MM.1S (cell line): ENCODE measurements at places on chromosomes 11 and 22.

DNA sequence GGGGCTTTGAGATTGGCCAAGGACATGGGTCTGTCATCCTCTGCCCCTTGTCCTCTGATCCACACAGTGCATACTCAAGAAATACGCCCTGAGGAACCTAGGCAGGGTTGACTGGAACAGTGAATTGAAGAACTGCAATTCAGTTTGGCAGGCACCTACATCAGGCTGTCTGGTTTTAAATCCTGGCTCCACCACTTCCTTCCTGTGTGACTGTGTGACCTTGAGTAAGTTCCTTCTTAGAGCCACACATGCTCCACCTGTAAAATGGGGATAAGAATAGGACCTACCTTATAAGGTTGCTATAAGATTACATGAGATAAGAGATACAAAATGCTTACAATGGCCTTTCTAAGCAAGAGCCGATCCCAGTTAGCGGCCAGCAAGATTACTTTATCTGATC, 15.8 kb upstream of the TCF20 start:
- peak; percentile 40 for DNase-seq

DNA sequence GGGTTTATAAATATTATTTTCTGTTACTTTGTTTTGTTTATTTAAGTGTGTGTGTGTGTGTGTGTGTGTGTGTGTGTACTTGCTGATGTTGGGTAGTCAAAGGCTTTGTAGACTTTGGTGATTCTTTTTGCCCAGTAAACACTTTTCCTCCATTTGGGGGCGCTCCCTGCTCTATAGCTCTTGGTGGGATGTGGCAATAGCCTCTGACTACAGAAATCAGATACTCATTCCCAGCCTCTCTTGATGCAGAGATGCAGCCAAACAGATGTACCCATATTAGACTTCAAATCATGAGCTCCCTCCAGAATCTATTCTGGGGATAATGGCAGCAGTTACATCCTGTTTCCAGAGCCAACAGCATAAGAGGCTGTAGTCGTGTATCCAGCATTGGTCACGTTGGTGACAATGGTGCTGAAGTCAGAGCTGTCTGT, 33.4 kb upstream of the APOL5 start:
- DNase-seq: no peak

DNA sequence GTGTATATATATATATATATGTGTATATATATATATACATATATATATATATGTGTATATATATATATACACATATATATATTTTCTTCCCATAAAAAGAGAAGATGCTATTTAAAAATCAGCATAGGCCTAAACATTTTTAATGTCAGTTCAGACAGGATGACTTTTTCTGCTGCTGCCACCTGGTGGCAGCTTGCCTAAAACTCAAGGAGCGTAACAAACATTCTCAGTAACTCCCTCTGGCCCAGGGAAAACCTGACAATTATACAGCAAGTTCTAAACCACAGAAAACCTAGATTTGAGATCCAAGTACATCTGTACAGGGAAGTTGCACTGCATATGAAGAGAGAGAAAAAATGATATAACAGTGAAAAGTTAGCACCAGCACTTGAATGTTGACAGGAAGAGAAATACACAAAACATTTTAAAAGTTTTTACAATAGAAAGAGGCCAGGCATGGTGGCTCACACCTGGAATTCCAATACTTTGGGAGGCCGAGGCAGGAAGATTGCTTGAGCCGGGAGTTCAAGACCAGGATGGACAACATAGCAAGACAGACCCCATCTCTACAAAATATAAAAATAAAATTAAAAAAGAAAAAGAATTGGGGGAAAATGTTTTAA, 16.6 kb downstream of the OR8A1 start:
- DNase-seq: peak; percentile 53

DNA sequence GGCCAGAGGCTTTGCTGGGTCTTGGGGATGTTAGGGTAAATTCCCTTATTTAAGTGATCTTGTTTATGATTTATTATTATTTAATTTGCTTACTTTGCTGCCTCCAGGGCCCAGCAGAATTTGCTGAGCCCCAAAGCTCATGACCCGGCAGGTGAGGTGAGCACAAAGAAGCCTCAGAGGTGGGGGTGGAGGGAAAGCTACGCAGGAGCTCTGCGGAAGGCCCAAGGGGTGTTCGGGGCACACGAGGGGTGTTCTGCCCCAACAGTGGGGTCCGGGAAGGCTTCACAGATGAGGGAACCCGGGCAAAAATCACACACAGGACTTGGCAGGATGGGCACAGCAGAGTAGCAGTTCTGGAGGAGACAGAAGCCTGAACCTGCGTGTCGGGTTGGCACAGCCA, 6.7 kb upstream of the LINC01488 start:
- DNase-seq: no peak

DNA sequence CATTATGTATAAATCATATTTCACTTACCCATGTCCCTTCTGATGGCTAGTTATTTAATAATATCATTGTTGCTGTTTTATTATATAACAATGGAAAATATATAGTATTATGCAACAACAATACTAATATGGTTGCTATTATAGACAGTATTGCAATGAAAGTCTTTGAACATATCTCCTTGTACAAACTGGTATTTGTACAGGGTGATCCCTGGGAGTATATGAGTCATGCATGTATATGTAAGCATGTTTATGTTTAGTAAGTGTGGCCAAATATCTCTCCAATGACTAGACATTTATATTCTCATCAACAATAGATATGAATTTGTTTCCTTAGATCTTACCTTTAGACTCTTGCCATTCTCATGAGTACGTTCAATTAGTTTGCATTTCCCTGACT, 55.9 kb downstream of the KCNC1 start:
- no peak for DNase-seq

DNA sequence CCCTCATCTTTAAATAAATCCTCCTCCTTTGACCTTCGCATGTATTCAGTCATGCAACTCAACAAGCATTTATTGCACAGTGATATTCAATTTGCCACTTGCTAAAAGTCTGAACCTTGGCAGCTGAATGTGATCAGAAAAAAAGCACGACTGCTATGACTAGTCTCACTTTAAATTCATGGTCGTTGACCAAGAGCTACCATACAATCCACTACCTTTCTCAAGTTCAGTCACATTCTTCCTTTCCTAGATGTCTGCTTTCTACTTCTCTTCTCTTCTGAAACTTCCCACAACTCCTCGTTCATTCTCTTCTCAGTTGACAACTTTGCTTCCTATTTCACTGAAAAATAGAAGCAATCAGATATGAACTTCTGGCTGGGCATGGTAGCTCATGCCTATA, 2.0 kb upstream of the SAA1 start:
- DNase-seq: no peak

GRCh38 chr11:35478471-35479091, 46.8 kb downstream of the PAMR1 start:
- no peak for DNase-seq

- DNase-seq: no peak
These were observed 155.2 kb upstream of the GRK3 start for GRCh38 chr22:25409240-25409639.

GRCh38 chr11:129286813-129287212, 88.8 kb upstream of the BARX2 start:
- no peak for DNase-seq

- no peak for DNase-seq
These were observed 65.6 kb downstream of the PPFIBP2 start for GRCh38 chr11:7579361-7579791.

DNA sequence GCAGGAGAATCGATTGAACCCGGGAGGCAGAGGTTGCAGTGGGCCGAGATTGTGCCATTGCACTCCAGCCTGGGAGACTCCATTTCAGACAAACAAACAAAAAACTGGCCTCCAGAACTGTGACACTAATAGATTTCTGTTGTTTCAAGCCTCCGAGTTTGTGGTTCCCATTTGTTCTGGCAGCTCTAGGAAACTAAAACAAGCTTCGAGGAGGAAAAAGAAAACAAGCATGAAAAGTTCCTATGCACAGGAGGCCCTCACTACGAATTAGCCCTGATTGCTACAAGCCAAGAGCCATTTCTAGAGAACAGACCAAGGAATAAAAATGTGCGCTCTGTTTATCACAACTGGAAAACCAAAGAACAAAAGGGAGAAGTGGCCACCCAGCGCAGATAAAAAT, 47.8 kb upstream of the SHANK2 start:
- no peak for DNase-seq

GRCh38 chr22:48153726-48154125, 1391.3 kb downstream of the TBC1D22A start:
- DNase-seq: no peak

DNA sequence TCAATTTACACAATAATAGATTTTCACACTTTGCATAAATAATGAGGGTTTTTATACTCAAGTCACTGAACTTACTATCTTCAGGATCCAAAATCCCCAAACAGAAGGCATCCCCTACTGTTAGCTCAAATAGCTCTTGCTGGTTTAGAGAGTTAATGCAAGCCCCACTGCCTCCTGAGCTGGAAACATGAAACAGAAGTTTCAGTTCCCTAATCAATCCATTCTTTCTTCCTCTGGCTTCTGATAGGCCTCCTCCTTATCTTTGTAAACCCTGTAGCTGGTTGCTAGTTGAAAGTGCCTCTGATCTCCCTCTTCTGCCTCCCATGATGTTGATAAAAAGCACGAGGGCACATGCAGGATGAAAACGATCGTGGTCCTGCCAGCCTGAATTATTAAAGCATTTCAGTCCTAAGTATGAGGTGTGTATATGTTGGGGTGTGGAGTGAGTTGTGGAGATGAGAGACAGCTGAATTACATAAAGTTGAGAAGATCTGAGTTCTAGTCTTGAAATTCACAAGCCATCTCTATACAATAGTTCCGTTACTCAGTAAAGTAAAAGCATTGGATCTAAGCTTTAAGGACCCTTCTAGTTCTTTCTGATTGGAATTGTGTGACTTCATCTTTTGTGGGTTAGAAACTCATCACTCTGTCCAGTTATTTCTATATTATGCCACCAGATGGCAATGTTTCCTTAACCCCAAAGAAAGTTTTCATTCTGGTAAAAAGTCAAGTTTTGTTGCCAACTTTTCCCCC, 35.0 kb upstream of the EHF start:
- peak; percentile 55 for DNase-seq

GRCh38 chr11:86801364-86801763, 1.0 kb downstream of the PRSS23 start:
- no peak for DNase-seq

GRCh38 chr11:111627591-111627990, 25.3 kb downstream of the SIK2 start:
- DNase-seq: no peak

- peak; percentile 40 for DNase-seq
These were observed 12.2 kb upstream of the OR52D1 start for GRCh38 chr11:5476186-5476819.

- DNase-seq: no peak
These were observed 1430.5 kb downstream of the TBC1D22A start for GRCh38 chr22:48192920-48193319.

GRCh38 chr11:46597155-46597554, 3.3 kb upstream of the AMBRA1 start:
- DNase-seq: no peak

DNA sequence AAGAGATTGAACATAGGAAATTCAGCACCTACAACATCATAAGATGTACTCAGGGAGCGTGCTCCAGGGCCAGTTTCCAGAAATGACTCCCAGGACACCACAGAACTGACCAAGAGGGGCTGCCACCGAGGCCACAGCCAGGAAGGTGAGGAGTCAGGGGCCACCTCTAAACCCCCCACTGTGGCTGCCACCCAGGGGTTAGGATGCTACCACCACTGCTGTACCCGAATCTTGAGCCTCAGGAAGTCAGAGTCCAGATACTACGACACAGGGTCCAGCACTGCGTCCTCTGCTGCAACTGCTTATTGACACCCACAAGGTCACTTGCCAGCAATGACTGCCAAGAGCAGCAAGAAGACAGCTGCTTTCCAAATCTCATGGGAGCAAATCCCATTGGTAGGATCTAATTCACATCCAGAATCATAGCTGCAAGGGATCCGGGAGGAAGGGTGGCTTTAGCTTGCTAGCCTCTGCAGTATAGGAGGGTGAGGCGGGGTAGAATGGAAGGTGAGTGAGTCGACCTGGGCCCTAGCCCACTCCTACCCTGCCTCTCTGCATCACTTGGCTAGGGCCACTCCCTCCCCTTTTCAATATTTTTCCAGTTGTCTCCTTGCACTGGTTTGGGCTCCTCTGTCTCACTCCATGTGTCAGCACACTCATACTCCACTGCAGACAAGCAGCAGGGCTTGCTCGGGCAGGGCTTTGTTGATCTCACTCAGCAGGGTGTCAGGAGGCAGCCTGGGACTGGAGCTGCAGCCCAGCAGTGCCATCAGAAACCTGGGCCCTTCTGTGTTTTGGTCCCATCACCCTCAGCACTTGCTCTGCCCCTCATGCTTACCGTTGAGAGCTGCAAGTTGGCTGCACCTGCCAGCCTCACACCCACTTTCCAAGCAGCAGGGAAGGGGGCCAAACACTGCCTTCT, 18.1 kb upstream of the CYTH4 start:
- DNase-seq: no peak

GRCh38 chr11:124759266-124760204, 2.6 kb downstream of the ESAM start:
- no peak for DNase-seq

DNA sequence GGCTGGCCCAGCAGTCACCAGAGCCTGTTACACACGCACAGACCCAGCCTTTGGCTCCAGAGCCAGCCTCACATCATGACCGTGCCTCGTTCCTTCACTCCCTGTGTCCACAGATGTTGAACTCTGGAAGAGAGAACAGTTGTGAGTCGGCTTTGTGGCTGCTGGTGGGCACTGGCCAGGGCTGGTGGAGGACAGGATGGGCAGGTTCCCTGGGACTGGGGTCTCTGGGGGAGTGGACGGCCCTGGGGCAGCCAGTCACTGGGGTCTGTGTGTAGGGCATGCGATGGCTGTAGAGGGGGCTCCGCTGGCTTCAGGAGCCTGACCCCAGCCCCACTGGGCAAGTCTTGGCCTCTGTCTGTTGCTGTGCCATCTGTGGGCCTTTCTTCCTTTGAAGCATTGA, 1070.1 kb downstream of the BRD1 start:
- no peak for DNase-seq

DNA sequence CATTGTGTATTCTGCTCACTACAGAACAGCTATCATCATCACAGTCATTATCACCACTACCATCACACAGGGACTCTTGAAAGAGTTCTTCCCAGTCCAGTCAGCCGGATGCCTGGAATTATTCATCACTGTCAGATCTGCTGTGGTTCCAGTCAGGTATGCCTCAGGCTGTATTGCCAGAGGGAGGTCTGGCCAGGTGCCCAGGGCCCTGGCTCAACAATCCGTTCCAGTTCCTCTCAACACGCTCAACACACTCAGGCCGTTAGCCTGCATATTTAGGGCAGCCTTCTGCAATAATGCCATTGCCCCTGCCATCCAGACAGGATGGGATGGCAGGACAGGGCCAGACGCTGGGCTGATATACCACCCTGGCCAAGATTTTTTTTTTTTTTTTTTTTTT, 28.6 kb upstream of the RASL10A start:
- no peak for DNase-seq

DNA sequence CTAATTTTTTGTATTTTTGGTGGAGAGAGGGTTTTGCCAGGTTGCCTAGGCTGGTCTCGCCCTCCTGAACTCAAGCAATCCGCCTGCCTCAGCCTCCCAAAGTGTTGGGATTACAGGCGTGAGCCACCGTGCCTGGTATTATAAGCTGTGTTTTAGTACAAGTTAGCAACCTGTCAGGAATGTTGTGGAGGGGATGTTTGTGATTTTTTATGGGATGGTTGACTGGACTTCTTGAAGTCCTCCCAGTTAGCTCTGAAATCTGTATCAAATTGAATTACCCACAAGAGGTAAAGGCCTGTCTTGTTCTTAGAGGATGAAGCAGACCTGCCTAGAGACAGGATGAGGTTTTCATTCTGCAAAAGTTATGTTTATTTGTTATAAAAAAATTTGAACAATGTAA, 34.1 kb upstream of the IL18BP start:
- DNase-seq: no peak

GRCh38 chr22:46055911-46056545, 79.1 kb upstream of the WNT7B start:
- no peak for DNase-seq
